ENCODE measurements at places on chromosomes 3 and 15. TPM values are rescaled to one million over a fixed set of nuclear protein-coding genes. Genes with fewer than 3 reads are reported as not detected.

DNA sequence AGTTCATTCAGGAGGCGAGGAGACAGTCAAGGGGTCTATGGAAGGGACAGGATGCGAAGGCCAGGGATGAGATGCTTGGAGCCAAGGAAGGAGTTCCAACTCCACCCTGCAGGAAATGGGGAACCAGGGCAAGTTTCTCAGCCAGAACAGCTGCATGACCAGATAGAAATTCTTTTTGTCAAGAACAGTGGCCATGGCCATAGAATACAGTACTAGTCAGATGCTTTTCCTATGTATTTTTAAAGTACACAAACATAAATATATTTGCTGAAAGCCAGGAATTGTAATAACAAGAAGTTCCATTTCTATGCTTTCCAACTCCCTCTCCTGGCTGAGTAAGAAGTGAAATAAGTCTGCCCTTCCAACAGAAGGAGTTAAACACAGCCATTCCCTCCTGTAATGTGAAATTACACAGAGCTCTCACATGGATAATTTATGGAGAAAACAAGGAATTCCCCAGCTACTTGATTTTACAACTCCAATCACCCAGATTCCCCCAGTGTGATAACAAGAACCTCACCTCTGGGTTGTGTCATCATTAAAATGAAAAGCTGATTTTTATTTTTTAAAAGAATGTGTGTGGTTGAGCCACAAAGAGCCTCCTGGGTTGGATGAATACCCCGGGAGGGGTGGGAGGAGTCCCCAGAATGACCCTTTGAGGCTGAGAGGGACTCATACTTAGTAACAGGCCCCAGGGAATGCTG is 124.6 kb upstream of the ARHGEF3 start:
- no peak for DNase-seq

DNA sequence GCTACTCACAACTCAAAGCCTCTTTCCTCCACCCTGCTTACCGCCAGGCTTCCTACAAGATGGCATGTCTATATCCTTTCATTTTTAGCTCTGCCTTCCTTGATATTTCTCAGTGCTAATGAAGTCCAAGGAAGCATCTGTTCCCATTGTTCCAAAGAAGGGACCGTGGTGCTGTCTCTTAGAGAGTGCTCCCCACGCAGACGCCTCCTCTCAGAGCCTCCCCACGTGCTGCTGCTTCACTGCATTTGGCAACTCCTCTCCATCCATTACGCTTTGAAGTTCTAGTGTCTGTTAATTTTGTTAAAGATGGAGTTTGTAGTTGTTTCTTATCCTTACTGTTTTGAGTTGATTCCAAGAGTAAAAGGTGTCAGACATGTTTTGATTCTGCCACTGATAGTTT is 26.2 kb downstream of the GNB4 start:
- no peak for DNase-seq

DNA sequence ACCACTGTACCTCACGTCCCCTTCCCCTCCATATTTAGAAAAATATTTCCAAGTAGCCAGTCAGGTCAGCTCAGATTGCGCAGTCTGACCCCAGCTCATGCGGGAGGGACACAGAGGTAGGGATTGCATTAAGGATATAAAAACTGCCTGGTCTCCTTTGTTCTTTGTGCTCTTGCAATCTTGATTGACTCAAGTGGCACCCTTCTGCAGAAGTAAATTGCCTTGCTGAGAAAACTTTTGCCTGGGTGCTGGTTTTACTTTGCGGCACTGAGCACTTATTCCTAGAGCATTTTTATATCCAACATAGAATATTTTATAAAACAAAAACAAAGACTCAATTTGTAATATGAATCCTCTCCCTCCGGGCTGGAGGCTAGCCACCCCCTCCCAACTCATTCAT is 54.8 kb downstream of the BTD start:
- DNase-seq, result no peak

DNA sequence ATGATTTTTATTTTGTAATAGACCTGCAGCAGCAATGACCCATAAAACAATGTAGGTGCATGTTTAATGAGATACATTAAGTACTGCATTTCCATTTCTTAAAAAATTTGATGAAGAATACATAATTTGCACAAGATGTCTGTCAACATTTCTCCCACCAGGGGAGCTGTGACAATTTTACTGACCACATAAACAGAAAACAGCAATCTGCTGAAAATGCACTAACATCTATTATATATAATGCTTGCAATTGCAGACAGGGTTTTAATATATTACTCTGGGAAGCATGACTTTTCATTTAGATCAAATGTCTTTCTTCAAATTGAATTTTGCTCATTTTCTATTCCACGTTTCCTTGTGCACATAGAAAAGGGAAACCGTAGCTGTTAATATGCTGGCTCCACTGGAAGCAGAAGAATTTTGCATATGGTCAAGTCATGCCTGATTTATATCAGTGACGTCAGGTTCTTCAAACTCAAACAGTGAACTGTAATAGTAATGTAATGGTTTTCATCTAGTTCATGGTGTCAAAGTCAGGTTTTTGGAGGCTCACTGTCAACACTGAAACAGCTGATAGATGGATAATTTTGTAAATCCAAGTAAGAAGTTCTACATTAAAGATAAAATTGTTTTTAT is 79.8 kb upstream of the IGF1R start:
- no peak for DNase-seq

Gene PCLAF
- 93.8 TPM for polyA plus RNA-seq

Gene TMC3
- polyA plus RNA-seq, result not detected

DNA sequence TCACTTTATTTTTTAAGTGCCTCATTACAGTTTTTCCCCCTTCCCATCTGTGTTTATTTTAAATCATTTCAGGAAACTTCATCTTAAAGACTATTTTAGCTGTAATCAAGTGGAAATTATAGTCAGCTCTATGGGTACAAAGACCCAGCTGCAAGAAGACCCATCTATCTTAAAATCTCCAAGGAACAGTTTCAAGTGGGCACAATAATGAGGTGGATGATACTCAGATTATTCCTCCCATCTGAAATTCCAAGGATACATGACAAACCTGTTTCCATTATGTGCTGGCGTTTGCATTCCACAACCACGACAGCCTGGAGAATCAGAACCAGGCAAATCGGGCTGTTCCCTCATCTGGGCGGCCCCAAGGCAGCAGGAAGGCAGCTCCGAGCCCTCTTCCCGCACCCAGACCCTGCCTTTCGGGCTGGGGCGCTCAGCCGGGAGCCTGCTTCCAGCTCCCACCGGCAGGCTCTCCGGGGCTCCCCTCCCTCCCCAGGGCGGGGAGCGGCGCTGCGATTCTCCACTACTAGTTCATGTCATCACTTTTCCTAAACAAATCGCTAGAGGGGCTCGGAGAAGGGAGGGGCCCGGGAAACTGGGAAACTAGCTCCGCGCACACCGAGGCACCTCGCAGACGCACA is at the start of gene MGLL:
TSS of gene MGLL (minus strand) at position 475 of the 641 bp plus-strand sequence. CDS start at position 278, 197 bp downstream.
- no peak for DNase-seq

DNA sequence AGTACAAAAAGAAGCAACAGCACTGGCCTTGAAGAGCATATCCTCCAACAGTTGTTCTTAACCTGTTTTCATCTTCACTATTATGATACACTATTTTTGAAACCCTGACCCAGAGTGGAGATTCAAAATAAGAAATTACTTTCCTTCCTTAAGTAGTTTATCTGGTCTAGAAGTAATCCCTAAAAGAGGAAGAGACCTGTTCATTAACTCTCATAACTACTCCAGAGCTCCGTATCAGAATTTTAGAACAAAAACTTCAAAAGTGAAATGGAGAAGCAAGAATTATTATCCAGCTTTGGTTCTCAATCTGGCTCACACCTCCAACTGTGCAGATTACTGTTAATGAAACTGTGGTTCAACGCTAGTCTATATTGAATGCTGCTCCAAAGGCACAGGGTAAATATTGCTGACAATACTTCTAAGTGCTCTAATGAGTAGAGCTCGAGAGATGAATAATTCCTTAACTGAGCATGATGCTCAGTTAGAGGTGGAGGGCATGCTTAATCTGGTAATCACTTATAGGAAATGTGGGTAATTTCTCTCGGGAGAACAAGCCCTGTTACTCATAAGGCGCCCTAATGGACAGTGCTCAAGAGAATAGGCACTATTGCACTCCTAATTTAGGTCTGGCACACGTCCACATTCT is 5.2 kb downstream of the LCMT2 start:
- DNase-seq, result no peak

Gene SLC28A2
- polyA plus RNA-seq, result not detected

GRCh38 chr3:171982828-171983227 is 56.5 kb upstream of the FNDC3B start:
- peak; percentile 53 for DNase-seq

Gene SKOR1
- polyA plus RNA-seq, result 0.02 TPM

Gene UBE2E2
- 43.2 TPM for polyA plus RNA-seq

Gene TNIK
- polyA plus RNA-seq, result 9.5 TPM

GRCh38 chr3:189389346-189389745 is 217.6 kb downstream of the TPRG1 start:
- DNase-seq, result no peak

- no peak for DNase-seq
Measured at GRCh38 chr15:69976366-69976994, 121.2 kb downstream of the TLE3 start.

GRCh38 chr15:39132070-39132469 is 448.8 kb upstream of the THBS1 start:
- DNase-seq, result no peak

Gene SYNM
- 3.6 TPM for polyA plus RNA-seq

- no peak for DNase-seq
Measured at GRCh38 chr3:197547306-197548011, 8.3 kb downstream of the BDH1 start.

Gene GOLGA6A
- polyA plus RNA-seq, result not detected

DNA sequence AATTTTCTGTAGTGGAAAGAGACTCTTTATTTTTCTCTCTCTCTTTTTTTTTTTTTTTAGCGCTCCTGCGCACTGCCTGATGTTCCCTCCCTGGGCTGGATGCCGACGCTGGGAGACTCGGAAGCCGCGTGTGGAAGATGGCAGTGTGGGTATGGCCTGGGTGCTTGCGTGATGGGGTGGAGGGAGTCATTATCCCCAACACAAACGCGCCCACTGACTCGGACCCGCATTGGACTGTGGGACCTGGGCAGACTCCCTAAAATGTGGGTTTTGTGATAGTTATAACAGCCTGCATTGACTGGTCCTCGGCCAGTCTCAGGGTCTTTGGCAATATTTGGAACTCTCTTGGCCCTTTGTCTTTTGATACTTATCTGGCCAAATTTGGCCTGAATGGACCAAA is 157.9 kb downstream of the TJP1 start:
- no peak for DNase-seq

Gene GMPS
- polyA plus RNA-seq, result 69.2 TPM

Gene ANKRD63
- polyA plus RNA-seq, result not detected

DNA sequence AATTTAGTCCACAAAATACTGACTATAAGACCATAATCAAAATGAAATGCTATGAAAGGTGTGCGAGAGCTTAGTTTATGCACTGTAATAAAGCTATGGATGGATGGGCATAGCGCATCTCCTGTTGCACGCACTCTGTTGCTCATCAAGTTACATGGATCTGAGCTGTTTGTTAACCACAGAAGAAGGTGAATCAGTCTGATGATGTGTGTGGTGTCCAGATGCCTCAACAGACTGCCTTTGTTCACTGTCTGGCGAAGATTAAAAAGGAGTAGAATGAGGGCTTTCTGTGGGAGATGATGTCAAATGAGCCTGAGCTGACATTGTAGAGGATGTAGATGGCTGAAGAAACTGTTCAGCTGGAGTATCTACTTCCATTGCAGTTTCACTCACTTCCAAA is 36.1 kb downstream of the NSMCE3 start:
- no peak for DNase-seq

Gene P2RY14
- polyA plus RNA-seq, result not detected

Gene GMNC
- 0.02 TPM for polyA plus RNA-seq

DNA sequence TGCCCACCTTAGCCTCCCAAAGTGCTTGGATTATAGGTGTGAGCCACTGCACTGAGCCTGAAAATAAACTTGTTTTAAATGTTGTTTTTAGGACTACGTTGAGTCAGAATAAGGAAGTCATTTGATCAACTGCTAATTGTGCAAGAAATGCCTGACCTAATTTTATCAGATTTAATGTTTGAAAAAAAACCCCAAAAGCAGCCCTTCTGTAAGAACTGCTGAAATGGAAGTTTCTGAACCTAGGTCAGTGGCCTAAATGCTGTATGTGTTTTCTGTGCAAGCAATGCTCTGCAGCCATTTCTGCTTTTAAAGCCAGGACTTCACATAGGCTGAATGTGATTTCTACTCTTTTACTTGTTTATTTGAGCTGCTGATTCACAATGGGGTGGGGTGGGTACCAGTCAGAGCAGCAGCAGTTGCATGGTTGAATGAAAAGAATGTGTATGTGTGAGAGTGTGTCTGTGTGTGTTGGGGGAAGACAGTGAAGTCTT is 6.6 kb downstream of the GPX1 start:
- DNase-seq, result peak; percentile 75

Gene PLAAT1
- not detected for polyA plus RNA-seq

DNA sequence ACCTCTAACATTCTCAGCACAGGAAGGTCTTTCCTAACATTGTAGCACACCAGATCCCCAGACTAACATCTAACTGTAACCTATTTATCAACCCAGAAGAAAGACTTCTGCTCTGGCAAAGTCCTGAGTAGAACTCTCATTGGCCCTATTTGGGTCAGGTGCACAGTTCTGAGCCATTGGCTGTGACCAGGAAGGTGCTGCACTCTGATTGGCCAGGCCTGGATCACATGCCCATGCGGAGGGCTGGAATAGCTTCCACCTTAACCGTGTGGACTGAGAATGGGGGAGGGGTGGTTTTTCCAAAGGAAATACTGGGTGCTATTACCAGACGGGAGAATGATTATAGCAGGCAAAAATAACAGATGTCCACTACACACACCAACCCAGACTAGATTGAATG is 11.5 kb downstream of the FEZF2 start:
- DNase-seq, result no peak

Gene GOLGA8M
- 0.22 TPM for polyA plus RNA-seq

- no peak for DNase-seq
Measured at GRCh38 chr3:4575381-4575780, 82.2 kb downstream of the ITPR1 start.

DNA sequence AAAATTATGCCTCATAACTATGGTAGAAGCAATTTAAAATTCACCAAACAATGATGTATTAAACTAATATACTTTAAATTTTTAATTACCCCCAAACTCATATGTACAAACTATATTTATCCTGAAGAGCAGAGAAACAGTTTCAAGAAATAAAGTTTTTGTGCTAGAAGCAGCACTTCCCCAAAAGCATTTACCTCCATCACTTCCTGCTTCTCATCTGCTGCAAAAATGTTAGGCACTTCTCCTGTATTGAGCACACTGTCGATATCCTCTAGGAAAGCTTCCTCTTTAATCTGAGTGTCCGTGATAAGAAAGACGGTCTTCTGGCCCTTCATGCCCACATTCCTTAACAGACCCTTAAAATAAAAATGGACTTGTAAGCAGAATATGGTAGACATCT is 101.5 kb upstream of the ASB14 start:
- DNase-seq, result no peak

Gene LZTFL1
- 32.4 TPM for polyA plus RNA-seq

- no peak for DNase-seq
Measured at GRCh38 chr3:41138146-41138545, 61.2 kb upstream of the CTNNB1 start.
